ENCODE measurements at places on chromosomes 12 and 14.

- DNase-seq, result no peak
Measured at GRCh38 chr14:23571701-23572523, 4.3 kb upstream of the AP1G2 start.

GRCh38 chr14:22772725-22773124, 6.2 kb downstream of the OXA1L start:
- no peak for DNase-seq

- no peak for DNase-seq
Measured at GRCh38 chr12:56431850-56432249, 17.4 kb downstream of the TIMELESS start.

- DNase-seq, result no peak
Measured at GRCh38 chr12:51528852-51529650, 62.0 kb upstream of the SCN8A start.

DNA sequence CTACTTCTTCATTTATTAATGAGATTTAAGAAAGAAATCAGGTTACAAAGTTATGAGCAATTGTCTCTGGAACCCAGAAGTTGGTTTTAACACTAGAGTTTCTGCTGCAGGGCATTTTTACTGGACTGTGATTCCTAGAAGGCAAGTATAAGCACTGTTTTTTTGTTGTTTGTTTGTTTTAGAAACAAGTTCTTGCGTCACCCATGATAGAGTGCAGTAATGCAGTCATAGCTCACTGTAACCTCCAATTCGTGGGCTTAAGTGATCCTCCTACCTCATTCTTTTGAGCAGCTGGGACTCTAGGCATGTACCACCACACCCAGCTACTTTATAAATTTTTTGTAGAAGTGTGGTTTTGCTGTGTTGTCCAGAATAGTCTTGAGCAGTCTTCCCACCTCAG, 25.6 kb downstream of the RAP1B start:
- DNase-seq, result no peak

- DNase-seq, result no peak
Measured at GRCh38 chr12:58919231-58920101, 838 bp downstream of the LRIG3 start.

DNA sequence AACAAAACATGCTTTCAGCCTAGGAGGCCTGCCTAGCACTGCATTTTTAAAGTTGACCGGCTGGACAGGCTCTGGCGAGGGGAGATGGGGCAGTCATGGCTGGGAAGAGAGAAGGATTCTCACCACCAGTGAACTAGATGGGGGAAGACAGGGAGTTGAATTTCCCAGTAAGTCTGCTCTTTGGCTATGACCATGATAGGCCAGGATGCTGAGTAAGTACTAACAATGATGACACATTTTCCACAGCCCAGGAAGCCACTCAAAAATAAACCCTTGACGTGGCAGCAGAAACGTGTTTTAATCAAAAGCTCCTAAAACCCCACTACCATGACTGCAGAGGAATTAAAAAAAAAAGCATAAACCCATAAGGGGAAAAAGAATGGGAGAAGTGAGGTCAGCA, 19.0 kb downstream of the KCTD10 start:
- DNase-seq, result no peak

DNA sequence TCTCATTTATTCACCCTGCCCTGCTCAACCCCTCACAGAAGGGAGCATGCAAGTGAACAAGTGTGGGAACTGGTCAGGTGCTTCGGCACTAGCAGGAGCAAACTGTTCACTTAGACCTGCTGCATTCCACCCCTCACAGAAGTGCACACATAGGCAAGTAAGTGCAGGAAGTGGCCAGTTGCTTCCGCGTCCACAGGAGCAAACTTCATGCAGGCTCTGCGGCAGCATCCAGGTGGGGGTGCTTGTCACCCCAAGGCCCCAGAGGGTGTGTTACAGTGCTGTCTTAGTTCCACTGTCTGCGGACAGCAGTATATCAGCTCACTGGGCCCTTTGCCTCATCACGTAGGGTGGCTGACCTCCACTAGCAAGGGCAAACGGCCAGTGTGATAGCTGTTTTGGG, 167.3 kb upstream of the AVPR1A start:
- no peak for DNase-seq

DNA sequence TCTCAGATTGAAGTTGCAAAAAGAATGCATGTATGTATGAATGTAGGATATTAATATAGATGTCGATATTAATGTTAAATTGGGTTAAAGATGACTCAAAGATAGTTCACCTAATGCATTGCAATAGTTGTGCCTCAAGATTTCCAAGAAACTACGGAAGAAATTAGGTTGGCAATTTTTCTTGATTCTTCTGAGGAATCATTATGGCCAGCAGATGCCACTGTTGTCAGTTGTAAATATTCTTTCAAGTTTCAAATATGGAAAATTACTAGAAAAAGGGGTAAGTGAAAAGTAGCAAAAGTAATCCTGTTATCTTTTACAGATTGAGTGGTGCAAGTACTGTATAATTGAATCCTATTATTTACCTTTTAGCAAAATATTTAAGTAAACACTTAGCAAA, 202.1 kb downstream of the ADAMTS20 start:
- DNase-seq, result no peak

DNA sequence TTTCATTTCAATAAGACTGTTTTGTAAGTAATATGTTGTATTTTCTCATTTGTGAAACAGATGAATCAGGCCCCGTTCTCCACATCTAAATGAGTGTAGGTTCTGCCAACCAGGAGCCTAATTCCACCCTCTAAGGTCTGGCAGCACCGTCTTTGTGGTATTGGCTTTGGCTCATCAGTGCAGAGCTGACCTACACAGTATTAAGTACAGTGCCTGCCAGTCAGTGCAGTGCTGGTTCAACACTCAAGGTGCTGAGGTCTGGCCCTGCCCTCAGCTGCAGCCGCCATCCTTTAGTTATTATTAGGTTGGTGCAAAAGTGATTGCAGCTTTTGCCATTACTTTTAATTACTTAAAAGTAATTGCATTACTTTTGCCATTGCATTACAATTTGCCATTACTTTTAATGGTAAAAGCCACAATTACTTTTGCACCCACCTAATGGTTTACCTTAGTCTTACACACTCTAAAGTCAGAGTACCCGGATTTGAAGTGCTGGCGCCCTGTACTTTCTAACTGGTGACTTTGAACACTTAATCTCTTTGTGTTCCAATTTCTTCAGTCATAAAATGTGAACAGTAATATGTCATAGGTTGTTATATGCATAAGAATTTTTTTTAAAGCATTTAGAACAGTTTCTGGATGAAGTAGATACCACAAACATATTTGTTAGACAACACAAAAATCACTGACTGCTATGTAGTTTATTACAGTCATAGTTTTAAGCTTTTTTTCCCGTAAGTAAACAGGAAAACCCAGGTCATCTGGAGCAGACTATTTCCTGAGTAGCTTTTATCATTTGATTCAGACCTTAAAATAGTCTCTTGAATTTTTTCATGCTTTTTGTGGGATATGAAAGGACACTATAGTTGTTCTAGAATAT, 99.5 kb downstream of the SYNE2 start:
- no peak for DNase-seq

- DNase-seq, result no peak
Measured at GRCh38 chr14:54651649-54652048, 84.7 kb downstream of the SAMD4A start.

DNA sequence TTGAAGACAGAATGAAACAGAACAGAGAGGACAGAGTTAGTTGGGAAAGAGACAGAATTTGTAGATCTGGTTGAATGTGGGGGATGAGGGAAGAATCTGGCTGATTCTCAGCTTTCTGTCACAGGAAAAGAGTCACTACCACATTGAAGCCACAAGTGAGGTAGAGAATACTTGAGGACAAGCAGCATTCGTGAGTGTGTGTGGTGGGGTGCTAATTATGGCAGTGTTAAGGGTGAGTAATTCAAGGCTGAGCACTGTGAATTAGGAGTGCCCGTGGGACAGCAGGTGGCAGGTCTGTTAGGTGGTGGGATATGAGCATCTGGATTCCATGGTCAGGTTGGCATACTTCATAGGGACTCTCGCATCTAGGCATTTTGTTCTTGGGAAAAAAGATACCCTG, 347.4 kb upstream of the PRICKLE1 start:
- no peak for DNase-seq

DNA sequence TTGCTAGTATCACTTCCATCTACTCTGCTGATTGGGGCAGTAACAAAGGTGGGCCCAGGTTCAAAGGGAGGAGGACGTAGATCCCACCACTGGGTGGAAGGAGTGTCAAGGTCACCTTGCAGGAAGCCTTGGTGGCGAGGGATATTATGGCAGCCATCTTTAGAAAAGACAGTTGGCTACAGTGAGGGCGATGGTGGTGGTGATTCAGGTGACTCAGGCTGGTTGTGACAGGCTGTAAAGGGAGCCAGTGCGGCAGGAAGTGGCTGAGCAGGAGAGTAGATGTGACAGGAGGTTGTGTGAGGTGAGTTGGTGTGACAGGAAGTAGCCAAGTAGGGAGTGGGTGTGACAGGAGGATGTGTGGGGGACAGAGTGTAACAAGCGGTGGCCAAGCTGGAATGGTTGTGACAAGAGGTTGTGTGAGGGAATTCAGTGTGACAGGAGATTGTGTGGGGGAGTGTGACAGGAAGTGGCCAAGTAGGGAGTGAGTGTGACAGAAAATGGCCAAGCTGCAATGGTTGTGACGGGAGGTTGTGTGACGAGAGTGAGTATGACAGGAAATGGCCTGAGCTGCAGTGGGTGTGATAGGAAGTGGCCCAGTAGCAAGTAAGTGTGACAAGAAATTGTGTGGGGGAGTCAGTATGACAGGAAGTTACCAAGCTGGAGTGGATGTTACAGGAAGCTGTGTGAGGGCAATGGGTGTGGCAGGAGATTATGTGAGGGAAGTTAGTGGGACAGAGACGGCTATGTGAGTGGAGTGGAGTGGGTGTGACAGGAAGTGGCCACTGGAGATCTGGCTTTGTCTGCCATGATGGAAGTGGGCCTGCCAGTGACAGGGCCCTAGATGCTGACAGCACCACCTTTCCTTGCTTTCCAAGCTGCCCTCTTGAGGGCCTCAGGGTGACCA, 136.5 kb upstream of the MYL2 start:
- DNase-seq, result no peak

DNA sequence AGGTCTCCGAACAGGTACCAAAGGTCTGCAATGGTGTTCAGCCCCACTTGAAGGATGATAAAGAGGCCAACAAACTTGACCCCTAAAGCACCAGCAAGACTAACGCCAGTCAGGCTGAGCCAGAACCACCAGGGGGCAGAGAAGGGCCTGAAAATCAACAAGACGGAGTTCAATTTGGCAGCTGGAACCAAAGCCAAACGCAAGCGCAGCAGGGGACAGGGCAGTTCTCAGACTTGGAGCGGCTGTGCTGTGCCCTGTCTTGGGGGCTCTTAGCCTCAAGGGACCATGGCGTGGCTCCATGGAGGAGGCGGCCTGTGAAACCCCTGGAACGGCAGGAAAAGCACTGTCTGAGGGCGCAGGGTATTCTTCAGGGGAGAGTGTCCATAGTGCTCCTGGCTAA, 19.6 kb downstream of the POMT2 start:
- peak; percentile 71 for DNase-seq

- DNase-seq, result no peak
Measured at GRCh38 chr12:7032990-7033389, 14.7 kb upstream of the LPCAT3 start.

GRCh38 chr12:68294251-68294650, 37.9 kb downstream of the MDM1 start:
- DNase-seq, result no peak

- DNase-seq, result no peak
Measured at GRCh38 chr14:28746247-28746646, 20.3 kb upstream of the FOXG1 start.

- no peak for DNase-seq
Measured at GRCh38 chr14:61297581-61297980, 16.4 kb upstream of the TMEM30B start.

GRCh38 chr14:104732355-104732804, 8.4 kb downstream of the ADSS1 start:
- peak; percentile 27 for DNase-seq

DNA sequence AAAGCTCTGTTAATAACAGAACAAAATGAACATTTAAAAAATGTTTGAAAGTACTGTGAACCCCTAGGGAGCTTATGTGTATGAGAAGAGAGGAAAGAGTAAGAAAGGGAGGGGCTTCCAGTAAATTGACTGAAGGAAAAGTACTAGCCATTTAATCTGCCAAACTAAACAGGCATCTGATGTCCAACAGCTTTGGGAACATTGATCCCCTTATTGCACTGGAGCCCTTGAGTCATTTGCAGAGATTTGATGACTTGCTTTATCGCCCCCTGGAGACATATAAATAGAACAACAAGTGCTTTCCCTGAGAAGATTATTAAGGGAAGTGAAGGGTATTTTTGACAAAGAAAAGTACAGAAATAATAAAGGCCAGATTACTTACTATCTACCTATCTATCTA, 319.3 kb upstream of the NOVA1 start:
- DNase-seq, result no peak

- DNase-seq, result no peak
Measured at GRCh38 chr14:75961662-75962061, 20.1 kb downstream of the TGFB3 start.

DNA sequence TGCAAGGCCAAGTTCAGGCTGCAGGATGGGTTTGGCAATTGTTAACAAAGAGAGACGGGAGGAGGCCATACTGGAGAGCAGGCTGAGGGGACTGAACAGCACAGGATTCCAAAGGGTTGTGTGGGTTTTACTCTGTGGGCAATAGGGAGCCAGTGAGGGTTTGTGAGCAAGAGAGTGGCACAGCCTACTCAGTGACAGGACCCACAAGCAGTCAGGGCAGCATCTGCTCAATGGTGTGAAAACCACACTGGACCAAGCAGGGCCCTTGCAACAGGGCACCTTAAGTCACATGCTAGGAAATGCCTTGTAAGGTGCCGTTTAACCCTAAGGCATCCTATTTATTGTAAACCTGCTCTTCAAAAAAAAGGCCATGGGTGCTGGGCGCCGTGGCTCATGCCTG, 22.0 kb downstream of the SYNE3 start:
- no peak for DNase-seq

- no peak for DNase-seq
Measured at GRCh38 chr12:106109168-106109910, 29.4 kb downstream of the NUAK1 start.

DNA sequence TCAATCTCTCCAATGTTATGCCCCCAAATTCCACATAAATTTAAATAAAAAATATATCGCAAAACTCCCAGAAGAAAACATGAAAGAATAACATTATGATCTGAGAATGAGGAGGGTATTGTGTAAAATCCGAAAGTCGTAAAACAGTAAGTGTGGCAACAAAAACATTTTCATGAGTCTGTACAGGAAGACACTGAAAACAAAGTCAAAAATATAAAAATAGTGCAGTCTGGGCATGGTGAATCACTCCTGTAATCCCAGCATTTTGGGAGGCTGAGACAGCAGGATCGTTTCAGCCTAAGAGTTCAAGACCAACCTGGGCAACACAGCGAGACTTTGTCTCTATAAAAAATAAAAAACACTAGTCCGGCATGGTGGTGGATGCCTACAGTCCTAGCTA, 57.1 kb downstream of the SPTLC2 start:
- no peak for DNase-seq

DNA sequence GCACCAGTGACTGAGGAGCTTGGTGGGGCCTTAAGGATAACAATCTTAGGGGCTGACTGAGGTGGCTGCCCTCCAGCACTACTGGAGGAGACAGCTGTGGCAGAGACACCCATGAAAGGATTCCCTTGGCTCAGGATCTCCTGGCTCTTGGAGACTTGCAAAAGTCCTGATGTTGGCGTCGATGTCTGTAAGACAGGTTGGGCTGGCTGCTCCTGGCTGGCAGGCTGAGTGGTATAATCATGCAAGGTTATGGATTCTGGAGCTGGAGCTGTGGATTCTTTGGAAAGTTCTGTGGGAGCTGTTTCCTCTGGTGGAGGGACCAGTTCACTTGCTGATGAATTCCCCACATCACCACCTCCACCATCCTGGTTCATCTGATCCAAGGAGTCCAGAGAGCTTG, 24.8 kb downstream of the CHD8 start:
- DNase-seq, result no peak

Measured in substantia nigra (tissue), 51 donors.